Lung (tissue), 17 donors: ENCODE measurements at places on chromosomes 12 and 14. TPM values are rescaled to one million over a fixed set of nuclear protein-coding genes. Genes with fewer than 3 reads are reported as not detected.

CLEC4C gene
- total RNA-seq = 0.60 TPM

DNA sequence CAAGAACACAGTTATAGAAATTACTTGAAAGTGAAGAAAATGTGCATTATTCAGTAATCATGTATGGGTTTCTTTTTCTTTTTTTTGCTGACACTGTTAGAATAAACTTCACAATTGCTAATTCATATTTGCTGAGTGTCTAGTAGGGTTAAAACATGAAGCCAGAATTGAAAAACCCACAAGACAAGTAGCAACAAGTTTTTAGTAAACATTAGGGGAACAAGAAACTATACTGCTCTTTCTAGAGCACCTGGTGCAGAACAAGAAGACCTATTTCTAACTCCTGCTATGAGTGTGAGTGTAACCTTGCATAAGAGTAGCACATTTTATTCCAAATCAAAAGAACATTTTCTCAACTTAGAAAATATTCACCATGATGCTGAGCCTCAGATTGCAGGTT lies 83.2 kb downstream of the ITPR2 start:
- H3K27ac ChIP-seq = no peak overlapping the region
- no peaks in the 10 kb centered on the region for H3K27me3 ChIP-seq
- H3K36me3 ChIP-seq = no peaks in the 10 kb centered on the region
- H3K4me3 ChIP-seq = no peak overlapping the region

DNA sequence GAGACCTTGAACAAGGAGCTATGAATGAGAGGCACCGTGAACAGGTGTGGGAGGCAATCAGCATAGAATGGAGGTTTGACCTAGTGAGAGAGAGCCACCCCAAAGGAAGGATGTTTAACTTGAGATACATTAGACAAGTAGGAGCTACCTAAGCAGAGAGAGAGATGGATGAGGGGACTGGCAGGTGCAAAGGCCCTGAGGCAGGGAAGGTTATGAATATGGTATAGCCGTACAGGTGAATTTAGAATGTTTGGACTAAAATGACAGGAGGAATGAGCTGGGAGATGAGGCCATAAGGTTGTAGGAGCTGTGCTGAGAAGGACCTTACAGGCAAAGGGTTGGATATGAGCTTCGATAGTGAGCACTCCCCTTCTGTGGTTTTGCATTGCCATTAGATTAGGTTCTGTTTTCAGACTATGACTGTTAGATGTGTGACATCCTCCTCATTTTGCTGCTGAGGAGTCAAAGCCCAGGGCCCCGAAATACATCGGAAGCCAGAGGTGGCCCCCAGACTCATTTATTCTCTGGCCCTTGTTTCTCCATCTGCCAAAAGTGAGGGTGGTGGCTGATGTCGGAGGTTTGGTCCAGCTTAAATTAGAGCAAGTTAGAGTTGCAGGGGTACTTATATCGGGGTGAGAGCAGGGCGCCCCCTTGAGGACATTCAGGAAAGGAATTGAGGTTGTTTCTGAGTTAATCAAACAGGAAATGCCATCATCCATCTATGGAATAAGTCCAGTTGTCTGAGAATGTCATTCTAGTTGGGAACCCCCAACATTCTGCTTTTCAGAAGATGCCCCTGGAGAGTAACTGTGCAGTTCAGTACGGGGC lies 29.4 kb downstream of the SLC24A4 start:
- peaks cover 7% of the 10 kb centered on the region for H3K27me3 ChIP-seq
- H3K4me3 ChIP-seq = no peak overlapping the region
- H3K36me3 ChIP-seq = no peaks in the 10 kb centered on the region
- no peaks in the 10 kb centered on the region for H3K4me1 ChIP-seq
- H3K27ac ChIP-seq = no peak overlapping the region
- no peak for DNase-seq

DNA sequence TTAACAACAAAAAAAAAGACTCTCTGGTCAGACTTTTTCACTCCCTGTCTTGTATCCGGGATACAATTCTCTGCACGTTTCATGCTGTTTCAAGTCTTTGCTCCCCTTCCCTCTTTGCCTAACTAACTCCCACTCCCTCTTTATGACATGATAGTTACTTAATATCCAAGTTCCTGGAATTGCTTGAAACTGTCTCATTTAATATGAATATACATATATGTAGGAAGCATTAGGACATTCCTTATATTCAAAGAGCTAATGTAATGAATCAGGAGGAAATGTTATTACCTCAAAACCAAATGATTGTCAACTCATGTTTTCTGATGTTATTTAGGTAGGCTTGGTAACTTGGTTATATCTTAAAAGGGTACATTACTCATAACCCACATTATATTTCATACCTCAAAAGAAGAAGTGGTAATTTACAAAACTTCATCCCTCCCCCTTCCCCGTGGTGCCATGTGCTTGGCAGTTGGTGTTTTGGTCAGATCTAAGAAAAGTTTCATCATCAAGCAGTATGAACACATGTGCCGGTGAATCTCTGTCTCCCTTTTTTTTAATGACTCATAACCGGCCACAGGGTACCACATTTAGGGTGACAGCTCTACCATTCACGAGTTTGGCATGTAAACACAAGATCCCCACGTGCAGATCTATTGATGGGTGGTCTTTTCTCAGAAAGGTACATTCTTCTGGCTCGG lies 56.5 kb downstream of the HCAR2 start:
- H3K27me3 ChIP-seq = no peaks in the 10 kb centered on the region
- no peak overlapping the region for H3K4me3 ChIP-seq
- DNase-seq = no peak
- no peaks in the 10 kb centered on the region for H3K4me1 ChIP-seq
- H3K27ac ChIP-seq = no peak overlapping the region

- no peak overlapping the region for H3K27ac ChIP-seq
- H3K27me3 ChIP-seq = no peaks in the 10 kb centered on the region
- H3K4me3 ChIP-seq = no peak overlapping the region
- peaks cover 18% of the 10 kb centered on the region for H3K4me1 ChIP-seq
Measured at GRCh38 chr14:64614166-64614565, 64.4 kb downstream of the PPP1R36 start.
